Heart left ventricle (tissue), 16 donors: ENCODE measurements at places on chromosomes 2 and 18.

DNA sequence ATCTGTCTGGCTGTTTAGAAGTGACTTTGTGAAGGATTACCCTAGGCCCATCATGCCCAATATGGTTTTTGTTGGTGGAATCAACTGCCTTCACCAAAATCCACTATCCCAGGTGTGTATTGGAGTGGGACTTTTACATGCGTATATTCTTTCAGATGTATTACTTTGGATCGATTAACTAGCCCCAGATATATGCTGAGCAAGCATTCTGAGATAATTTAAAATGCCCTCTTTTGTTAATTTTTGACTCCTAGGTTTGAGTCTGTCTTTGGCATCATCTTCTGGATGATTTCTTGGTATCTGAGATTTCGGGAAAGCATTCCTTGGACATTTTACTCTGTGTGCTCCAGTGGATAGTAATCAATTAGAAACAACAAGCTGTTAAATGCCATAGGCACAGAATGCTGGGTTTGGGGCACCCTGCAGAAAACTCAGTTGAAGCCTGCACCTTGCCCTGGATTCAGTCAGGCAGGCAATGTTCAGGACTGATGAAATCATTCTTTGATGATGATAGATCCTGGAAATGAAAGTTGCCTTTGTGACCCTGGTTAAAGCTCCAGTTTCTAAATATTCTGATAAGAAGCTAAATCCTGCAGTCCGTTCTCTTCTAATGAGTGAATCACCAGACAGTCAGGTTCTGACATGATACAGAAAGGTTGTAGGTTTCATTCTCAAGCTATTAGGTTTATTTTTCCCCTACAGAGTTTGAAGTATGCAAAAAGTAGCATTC, 1.1 kb downstream of the UGT1A1 start:
- no peak for DNase-seq

DNA sequence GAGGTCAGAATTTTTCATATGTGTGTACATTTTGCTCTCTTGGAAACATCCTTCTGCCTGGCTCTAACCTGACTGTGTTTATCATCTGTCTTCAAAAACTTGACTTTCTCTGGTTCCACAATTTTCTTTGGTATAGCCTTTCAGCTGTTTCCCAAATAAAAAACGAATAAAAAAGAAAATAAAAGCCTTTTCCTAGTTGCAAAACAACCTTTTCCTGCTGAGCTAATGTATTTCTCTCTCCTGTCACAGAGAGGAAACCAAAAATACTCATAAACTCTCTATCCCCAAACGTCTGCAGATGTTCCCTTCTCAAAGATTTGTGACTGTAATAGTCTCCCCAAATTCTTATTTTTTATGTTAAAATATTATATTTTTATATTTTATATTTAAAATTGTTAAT, 505.3 kb upstream of the SLC39A10 start:
- DNase-seq, result no peak

DNA sequence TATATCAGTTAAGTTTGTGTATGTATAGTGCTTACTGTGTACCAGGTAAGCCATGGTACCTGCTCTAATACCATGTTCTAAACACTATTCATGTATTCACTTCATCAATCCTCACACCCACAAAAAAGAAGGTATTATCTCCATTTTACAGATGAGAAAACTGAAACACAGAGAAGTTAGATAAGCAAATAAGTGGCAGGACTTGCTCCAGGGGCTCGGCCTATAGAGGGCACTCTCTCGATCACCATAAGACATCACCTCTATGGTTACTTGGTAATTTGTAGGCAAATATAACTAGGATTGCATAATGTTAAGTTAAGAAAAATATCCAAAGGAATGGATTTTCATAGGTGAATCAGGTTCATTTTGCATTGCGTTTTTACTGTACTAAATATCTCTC, 118.1 kb upstream of the FN1 start:
- DNase-seq, result no peak

DNA sequence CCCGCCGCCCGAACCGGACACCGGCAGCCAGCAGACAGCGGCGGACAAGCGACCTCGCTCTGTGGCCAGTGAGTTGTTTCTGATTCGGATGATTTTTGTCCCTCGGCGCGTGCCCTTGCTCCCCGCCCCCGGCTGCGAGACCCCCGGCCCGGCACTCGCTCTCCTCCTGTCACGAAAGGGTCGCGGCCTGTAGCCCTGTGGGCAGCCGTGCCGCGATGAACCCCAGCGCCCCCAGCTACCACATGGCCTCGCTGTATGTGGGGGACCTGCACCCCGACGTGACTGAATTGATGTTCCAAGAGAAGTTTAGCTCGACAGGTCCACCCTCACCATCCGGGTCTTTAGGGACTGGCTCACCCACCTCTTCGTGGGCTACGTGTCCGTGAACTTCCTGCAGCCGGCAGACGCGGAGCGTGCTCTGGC, 1257.5 kb upstream of the ACVR2A start:
- DNase-seq, result no peak

DNA sequence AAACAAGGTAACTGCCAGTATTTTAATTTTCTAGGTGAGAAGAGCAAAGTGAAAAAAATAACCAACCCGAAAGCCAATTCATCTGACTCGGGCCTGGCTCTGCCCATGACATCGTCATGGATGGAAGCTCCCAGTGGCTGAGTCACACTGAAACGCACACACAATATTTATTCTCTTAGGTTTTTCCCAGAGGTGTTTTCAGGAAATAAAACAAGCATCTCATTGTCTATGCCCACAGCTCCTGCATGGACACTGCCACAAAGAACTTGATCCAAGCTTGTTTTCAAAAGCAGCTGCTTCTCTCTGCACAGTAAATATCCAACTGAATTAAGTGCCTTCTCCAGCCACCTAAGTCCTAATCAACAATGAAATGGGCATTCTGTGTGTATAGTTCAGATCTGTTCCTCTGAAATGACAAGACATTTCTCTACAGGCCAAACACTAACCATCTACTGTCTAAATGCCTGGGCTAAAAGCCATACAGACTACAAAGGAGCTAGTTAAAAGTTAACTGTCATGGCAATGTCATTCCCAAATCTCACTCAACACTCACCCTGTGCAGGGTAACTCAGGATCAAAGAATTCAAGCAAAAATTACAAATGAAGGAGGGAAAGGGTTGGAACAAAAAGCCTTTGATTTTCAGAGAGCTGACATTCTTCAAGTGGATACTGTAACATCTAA, 62.9 kb downstream of the RPL31 start:
- no peak for DNase-seq

GRCh38 chr2:113370030-113370429, 67.5 kb upstream of the ZNG1B start:
- DNase-seq, result no peak

- DNase-seq, result no peak
Measured at GRCh38 chr2:98027538-98027937, 31.8 kb upstream of the TMEM131 start.

DNA sequence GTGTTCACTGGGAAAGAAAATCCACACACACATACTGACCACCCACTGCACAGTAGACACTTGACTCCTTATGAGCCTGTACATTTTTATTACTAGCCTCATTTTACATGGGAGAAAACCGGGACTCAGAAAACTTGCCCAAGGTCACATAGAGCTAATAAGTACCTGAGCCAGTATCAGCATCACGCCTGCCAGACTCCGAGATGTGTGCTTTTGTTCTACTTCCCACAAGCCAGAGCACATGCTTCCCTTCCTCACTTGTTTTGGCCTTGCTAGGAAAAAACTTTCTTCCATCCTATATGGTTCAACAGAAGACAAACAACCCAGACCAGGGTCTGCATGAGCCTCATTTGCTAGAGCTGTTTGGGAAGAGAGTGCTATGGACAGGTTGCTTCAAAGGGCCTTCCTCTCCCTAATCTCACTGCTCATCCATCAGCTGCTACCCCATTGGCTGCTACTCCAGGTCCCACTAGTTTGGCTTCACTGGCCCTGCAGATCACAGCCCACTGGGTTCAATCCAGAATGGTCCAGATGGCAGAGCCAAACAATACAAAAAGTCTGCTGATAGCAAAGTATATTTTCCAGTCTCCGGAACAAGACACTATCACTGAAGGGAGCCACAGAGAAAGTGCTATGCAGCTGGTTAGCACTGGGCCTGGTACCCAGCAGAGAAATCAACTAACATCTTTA, 63.9 kb downstream of the STK39 start:
- DNase-seq, result no peak

DNA sequence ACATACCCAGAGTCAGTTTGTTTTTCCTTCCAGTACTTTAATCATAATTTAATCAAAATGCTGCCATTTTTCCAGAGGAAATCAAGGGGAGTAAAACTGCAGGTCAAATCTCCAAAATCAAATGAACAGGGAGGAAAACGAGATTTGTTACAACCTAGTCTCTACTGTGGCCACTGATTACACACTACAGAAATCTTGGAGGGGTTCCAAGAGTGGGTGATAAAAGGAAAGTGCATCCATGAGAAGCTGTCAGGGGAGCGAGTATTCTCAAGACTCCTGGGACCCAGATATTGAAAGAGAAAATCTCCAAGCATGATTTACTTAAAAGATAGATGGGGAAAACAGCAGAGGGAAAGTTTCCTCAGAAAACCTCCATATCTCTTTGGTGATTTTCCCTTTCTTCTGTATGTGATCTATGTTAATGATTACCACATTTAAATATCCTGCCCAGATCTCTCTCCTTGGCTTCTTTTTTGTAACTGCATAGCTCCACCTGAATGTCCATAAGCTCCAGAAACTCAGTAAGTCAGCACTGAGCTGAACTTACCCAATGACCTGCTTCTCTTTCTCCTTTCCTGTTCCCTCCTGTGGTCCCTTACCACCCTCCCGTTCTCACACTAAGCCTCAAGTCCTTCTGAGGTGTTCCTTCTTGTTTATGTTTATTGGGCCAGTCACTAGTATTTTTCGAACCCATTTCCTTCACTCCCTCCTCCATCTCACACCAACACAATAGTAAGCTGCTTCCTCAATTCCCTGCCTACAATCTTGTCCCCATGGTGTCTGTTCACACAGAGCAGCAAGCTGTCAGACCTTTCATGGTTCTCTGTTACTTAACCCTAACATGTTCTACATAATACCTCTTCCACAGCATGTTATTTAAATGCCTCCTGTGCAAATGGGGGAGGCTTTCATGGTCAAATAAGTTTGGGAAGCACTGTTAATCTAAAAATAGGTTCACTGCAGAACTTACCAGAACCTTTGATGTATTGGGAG, 73.9 kb upstream of the TWSG1 start:
- DNase-seq, result no peak

DNA sequence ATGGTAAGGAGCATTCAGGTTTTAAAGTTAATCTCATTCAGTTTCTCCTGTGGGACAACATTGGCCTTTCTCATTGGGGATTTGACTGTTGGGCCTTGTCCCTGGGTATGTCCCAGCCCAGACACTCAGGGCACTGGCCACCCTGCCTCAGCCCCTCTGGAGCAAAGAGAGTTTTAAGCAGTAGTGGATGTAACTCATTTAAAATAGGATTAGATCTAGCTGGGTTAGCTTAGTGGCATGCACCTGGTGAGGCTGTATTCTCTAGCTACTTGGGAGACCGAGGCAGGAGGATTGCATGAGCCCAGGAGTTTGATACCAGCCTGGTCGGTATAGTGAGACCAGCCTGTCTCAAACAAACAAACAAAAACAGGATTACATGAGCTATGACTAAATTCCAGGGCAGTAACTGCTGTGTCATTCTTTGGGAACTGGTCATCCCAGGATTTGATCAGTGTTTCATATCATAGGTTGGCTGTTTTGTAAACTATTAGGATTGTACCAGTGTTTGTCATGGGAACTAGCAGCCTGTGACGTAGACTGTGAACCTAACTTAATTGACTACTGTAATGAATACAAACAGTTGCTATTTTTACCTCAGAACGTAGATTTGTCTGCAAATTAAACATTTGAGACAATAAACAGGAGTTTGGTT, 12.5 kb downstream of the INPP4A start:
- no peak for DNase-seq

GRCh38 chr2:121028577-121028976, 256.4 kb downstream of the TFCP2L1 start:
- DNase-seq, result no peak

DNA sequence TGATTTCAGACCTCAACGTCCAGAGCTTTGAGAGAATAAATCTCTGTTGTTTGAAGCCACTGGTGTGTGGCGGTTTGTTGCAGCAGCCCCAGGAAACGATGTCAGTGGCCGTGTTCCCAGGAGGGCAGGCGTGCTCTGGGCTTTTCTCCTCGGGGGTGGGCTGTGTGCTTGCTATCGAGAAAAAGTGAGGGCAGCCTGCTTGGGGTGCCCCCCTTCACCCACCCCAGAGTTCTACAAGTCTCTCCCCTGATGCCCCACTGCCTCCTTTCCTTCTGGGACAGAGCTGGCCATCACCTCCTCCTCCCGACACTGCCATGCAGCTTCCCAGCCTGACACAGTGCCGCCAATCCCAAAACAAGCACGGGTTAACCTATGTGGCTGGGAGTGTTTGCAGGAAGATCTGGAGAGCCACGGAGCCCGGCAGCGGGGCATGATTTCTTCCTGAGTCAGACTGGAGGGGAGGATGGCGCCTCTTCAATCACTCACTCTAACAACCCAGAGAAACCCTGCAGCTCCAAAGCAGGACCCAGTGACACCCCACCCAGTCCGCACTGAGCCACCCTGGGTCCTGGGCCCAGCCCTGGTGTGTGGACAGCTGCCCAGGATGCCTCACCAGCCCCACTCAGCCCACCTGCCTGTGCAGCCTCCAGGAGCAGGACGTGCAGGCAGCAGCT, 213.7 kb upstream of the RAB6C start:
- no peak for DNase-seq

DNA sequence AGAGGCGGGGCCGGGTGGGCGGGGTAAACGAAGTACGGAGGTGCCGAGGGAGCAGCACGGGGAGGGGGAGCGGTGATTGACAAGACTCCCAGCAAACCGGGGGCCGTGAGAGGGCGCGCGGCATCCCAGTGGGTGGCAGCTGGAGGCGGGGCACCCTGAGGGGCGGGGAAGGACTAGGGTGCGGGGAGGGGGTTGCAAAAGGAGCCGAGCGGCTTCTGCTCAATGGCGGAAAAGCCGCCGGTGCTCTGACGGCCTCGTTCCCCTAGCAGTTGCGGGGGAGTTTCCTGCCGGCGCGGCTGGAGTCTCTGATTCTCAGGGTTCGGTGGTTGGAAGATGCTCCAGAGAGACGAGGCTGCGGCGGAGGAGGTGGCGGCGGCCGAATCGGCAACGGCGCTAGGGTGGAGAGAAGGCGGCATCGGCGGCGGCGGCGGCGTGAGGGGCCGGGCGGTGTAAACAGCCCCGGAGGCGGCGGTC, at the start of gene PPM1B:
TSS of gene PPM1B (plus strand) at position 195 of the 474 bp plus-strand sequence. CDS start 32,325 bp downstream, outside the sequence.
- no peak for DNase-seq

GRCh38 chr2:43239981-43240765, 13.8 kb upstream of the ZFP36L2 start:
- DNase-seq, result no peak

DNA sequence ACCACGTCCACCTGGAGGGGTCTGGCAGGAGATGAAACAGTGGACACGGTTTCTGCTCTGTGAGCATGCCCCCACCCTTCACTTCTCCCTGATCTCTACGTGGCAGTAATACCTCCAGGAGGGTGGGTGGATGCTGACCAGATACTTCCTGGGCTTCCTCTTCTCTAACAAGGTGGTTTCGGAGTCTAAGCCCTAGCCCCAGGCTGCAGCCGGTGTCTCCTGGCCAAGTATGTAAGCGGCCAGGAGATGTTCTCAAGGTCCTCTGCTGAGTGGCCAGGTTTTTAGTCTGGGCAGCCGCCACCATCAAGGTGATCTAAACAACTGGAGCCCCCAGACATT, 101.8 kb upstream of the ASB18 start:
- DNase-seq, result no peak
